ENCODE measurements at places on chromosomes 2 and 18.

DNA sequence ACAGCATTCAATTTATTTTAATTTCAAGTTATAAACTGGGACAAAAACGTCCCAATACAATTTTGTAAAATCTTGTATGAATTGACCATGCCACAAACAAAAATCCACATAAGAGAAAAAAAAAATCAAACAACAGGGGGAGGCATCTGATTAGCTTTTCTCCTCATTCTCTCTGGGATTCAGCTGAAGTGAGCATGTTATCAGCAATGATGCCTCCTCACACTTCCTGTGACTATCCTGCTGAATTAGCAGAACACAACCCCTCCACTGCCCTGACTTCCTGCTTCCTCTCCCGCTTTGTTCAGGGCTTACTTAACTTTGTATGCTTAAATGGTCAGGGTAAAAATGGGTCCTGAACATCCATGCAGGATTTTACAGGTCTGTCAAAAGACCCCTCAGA lies 132.2 kb upstream of the ITGB6 start:
- no peak for DNase-seq

GRCh38 chr18:35337286-35337685 lies 6.9 kb downstream of the ZNF24 start:
- DNase-seq: no peak

- no peak for DNase-seq
These were observed 25.0 kb upstream of the TMBIM1 start for GRCh38 chr2:218317303-218317630.

DNA sequence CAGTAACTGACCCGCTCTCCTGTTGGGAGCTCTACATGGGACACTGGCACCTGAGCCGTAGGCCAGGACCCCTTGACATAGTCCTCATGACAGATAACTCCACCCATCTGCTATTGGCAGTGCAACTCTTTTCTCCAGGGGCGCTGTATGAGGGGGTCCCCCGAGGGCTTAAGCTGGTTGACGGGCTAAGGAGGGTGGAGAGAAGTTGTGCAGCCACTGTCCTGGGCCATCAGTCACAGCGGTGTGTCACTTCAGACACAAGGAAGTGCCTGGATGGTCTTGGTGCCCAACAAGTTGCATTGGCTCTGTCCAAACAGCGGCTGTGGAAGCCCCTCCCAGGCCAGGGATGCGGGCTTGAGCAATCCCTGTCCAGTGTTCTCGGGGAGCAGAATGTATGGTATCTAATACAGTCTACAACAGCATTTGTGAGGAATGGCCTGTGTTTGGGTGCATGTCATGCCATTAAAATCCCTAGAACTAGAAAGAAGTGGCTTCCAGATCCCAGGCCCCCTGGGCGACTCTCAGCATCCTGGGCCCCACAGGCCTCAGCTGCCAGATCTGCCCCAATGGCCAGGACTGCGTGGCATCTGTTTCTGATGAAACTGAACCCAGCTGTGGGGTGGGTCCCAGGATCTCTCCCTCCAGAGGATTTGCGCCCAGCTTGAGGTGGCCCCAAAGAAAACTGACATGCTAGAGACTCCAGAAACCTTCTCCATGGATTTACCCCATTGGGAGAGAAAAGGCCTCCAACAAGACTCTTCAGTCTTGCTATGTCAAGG lies 23.3 kb downstream of the TTC32 start:
- DNase-seq: no peak

DNA sequence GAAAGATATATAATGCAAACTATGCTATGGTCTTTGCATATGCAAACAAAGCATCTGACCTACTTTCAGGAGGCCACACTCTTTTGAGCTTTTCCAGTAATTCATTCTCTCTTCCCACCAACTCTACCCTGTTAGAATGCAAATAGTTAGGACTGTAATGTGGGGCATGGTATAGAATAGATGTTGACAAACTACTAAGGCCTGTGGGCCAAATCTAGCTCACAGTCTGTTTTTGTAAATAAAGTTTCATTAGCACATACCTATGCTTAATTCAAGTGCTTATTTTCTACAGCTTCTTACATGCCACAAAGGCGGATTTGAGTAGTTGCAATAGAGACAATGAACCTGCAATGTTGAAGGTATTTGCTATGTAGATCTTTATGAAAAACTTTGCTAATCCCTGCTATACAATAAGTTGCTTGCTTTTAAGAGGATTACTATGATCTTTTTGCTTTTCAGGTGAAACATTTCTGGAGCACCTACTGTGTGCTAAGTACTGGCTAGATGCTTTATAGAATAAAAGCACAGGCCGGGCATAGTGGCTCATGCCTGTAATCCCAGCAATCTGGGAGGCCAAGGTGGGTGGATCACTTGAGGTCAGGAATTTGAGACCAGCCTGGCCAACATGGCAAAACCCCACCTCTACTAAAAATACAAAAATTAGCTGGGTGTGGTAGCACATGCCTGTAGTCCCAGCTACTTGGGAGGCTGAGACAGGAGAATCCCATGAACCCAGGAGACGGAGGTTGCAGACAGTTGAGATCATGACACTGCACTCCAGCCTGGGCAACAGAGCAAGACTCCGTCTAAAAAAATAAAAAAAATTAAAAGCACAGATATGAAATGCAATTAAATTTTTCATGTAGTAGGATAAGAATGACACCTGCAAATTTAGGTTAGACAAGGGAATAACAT lies 267.8 kb downstream of the DPP10 start:
- DNase-seq: no peak

- DNase-seq: peak; percentile 58
These were observed 98.3 kb downstream of the MYCN start for GRCh38 chr2:16038621-16039020.

- DNase-seq: no peak
These were observed 356.6 kb downstream of the SPAG16 start for GRCh38 chr2:213640738-213641425.

- DNase-seq: no peak
These were observed 88.8 kb downstream of the FHOD3 start for GRCh38 chr18:36386150-36386920.

DNA sequence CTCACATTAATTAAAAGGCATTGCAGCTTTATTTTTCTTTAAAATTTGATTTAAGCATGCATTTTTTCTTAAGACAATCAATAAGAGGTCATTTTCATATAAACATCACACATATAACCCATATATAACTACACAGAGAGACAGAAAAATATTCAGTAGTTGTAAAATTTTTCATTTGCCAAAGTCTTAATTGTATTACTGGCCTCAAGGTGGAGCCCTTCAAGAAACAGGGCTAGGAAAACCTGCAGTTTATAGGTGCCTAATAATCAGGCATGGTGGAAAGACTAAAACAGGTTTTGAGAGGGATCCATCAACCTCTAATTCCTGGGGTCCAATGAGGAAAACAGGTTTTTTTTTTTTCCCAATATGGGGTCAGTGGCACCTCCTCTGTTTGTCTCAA lies 71.3 kb upstream of the ZNF804A start:
- no peak for DNase-seq

DNA sequence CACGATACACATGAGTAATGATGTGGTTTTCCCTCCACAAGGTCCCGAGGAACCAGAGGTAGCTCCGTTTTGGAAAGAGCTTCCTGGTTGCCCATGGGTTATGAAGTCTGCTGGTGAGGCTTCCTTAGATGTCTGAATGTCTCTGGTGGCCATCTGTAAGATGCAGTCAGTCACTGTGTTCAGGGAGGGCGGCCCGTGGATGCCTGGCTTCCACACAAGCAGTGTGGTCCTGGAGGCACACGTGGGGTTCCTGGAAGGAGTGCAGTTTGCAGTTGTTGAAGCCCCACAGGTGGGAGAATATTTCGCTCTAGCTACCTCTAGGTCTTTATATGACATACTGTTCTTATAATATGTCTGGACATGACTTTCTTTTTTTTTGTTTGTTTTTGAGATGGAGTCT lies 209.0 kb downstream of the FAM210A start:
- no peak for DNase-seq

DNA sequence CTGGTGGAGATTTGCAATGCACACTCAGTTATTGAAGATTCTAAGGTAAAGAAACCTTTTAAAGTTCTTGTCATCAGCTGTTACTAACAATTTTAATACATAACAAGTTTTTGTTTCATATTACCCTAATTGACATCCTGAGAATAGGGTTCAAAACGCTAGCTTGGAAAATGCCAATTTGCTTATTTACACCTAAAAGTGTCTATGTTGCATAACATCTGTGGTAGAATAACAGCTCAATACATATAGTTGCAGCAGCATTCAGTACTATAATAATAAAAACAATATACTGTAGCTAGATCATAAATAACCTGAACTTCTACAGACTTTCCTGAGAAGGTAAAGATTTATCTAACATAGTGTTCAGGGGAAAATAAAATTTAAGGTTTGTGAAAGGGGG lies 219.0 kb downstream of the OSR1 start:
- no peak for DNase-seq

- DNase-seq: peak; percentile 47
These were observed 102.5 kb downstream of the ATL2 start for GRCh38 chr2:38274286-38275276.

DNA sequence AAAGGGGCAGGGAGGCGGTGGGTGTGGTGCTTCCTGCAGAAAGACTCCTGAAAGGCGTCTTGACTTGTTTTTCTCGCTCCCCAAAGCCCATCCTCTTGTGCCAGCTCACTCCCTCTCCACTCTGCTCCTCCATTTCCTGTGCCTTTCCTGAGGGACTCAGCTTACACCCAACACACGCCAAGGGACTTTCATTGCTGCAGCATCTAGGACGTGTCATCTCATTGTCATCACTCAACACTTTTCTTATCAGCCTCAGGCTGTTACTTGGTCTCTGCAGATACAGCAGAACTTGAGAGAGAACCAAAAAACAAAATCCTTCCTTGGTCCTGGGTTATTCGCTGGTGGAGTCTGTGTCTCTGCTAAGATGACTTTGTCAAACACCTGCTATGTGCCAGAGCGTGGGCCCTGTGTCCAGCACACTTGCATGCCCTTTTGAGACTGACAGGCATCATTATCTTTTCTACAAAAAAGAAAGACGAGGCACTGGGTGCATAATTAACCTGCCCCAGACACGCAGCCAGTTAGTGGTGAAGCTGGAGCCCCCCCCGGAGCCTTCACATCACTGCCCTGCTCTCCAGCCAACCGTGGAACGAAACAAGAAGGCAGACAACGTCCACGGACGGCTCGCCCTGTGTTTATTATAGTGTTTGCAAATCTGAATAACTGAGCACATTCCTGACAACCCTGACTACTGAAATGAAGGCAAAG lies 261.7 kb upstream of the HDAC4 start:
- no peak for DNase-seq

DNA sequence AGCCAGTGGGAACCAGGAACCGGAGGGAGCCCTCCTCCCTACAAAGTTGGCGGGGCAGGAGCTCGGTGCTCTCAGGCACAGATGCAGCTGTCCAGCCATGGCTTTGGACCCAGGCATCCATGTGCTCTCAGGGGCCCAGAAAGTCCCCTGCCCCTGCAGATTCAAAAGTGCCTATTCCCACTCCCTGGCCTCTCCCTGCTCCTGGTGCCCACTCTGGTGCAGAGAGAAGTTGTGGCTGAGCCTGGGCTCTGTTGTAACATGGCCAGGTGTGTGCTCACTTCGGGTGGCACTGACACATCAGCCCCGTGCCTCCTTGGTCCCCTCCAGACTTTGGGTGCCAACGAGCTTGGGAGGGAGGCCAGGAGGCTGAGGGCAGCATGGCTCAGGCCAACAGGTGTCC lies 315.8 kb upstream of the KYNU start:
- DNase-seq: no peak

DNA sequence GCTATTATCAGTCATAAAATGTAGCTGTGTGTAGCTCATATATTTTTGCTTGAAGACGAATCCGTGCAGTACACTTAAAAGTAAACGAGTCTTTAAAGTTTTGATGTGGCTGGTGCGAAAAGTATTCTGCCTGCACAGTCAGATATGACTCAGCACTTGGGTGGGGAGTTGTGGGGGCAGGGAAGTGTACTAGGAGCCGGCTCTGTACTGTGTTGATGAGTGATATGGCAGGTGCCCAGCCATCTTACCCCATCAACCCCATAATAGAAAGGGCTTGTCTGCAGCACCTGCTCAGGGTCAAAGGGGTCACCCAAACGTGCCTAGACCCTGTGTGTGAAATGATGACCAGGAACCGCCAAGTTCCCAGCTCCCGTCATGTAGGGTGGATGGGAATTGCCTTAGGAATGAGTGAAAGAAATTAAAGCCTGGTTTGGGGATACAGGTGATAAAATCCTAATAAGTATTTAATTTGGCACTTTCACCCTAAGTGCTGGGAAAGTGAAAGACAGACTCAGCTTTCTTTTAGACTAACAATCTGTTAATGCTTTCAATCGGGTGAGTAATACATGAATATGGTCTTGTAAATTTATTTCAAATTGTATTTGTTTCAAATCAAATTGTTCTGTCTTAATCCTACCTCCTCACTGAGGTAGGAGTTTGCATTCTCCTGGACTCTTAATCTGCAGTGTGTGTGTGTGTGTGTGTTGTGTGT lies 48.0 kb downstream of the BCL2L11 start:
- DNase-seq: no peak

DNA sequence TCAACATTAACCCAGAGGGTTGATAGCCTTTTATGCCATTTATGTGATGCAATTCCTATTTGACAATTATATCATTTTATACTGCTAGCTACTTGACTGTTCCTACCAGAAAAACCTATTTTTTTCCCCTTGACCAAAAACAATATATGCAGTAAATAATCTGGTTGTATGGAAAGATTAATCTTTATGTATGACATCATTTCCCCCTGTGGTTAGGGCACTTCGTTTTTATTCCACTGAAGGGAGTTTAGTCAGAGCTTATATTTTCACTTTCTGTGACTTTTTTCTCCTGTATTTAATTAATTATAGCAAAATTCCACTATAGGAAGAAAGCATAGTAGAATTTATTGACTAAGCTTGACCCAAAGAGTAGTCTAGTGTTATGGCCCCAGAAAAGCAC lies 107.6 kb downstream of the HAUS1 start:
- DNase-seq: no peak

GRCh38 chr2:136486115-136486514 lies 279.2 kb upstream of the THSD7B start:
- no peak for DNase-seq

- no peak for DNase-seq
These were observed 25.8 kb downstream of the CALCRL start for GRCh38 chr2:187422282-187422681.

DNA sequence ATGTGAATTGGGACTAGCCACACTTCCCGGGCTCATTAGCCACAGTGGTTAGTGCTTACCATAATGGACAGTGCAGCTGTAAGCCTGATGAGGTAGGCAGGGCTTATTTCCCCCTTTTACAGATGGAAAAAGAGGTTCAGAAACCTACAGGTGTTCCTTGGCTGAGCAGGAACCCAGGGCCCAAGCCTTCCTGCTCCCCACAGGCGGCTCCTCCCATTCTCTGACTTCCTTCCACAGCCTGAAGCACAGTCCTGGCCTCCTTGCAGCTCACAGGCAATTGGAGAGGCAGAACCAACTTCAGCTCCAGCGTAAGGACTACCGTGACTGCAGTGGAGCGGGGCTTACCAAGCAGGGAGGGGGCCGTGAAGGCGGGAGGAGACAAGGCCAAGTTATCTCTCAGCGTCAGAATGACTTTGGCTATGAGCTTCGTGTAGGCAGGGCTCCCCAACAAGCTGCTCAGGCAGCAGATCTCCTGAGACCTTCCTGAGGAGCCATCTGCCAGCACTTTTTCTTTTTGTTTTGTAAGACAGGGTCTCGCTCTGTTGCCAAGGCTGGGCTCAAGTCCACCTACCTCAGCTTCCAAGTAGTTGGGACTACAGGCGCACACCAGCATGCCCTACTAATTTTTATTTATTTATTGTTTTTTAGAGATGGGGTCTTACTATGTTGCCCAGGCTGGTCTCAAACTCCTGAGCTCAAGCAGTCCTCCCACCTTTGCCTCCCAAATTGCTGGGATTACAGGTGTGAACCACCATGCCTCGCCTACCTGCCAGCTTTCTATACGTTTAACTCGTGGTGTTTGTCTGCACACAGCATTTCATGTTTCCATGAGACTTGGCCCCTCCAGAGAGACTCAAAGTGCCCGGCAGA lies 34.2 kb upstream of the NT5DC4 start:
- DNase-seq: no peak
